CD8-positive, alpha-beta T cell (primary cell): ENCODE measurements at places on chromosomes 2 and 18. TPM values are rescaled to one million over a fixed set of nuclear protein-coding genes. Genes with fewer than 3 reads are reported as not detected.

DNA sequence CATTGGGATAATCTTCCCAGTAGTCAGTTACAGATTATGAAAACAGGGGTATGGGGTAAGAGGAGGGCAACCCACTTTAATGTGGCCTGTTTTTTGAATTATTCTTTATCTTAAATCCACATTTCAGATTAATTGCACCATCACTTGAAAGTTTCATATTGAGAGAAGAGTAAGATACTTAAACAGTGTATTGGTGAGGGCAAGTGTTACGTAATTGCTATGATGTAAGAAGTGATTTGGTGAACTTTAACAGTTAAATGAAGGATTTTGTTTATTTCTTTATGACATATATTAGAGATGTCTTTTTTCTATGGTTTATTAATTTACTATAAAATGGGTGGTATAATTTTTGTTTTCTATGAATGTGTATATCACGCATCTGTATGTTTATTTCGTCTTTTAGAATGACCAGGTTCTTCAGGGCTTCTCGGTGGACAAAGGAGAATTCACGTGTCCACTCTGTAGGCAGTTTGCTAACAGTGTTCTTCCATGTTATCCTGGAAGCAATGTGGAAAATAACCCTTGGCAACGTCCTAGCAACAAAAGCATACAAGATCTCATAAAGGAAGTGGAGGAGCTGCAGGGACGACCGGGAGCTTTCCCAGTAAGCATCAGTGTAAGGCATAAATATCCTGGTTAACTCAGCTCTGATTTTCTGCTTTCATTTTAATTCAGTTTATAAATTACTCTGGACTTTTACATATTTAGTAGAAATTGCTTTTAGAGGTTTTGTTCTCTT lies 171.2 kb upstream of the MYO3B start:
- DNase-seq = no peak

DNA sequence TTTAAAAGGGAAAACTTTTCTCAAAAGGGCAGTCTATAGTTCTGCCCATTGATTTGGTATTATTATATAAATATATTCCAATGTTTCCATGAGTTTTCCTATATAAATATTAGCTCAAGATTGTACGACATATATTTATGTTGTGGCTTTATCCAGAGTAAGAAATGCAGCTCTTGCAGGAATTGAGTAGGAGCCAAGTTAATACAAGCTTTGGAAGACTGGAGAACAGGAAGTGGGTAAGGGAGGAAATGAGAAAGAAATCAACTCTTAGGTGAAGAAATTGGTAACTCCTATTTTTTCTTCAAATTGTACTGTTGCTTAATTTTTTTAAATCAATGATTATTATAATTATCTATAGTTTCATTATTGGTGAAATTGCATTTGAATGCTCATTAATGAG lies 105.4 kb upstream of the FAM117B start:
- DNase-seq = no peak

GRCh38 chr2:65687614-65688013 lies 255.2 kb upstream of the SPRED2 start:
- DNase-seq = no peak

- no peak for DNase-seq
These were observed 230.2 kb downstream of the KCNE4 start for GRCh38 chr2:223282221-223282620.

- no peak for DNase-seq
These were observed 308.7 kb downstream of the LPIN1 start for GRCh38 chr2:12054956-12055618.

The UPP2 gene
- total RNA-seq = not detected

DNA sequence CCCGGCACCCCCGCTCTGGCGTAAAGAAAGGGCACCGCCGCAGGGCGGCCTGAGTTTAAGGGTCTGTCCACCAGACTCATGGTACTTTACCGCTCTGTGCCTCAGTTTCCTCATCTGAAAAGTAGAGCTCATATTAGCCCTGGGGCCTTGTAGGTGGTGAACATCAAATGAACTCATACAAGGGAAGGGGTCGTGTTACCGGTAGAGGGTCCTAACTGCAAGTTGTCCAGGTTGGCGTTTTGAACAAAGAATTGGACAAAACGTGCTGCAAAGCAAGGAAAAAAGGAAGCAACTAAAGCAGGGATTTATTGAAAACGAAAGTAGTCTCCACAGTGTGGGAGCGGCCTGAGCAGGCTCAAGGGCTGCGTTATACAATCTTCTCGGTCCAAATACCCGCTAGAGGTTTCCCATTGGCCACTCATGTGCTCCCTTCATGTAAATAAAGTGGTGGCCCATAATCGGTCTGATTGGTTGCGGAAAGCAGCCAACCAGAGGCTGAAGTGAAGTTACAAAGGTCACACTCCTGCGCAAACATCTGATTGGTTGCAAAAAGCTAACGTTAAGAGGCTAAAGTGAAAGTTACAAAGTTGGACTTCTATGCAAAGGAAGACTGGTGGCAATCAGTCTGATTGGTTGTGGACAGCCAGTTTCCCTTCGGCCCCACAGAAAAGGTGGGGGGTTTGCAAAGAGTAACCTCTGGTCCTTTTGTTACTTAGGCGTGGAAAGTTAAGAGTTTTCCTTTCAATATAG lies 80.7 kb upstream of the LDLRAD4 start:
- peak; percentile 84 for DNase-seq

DNA sequence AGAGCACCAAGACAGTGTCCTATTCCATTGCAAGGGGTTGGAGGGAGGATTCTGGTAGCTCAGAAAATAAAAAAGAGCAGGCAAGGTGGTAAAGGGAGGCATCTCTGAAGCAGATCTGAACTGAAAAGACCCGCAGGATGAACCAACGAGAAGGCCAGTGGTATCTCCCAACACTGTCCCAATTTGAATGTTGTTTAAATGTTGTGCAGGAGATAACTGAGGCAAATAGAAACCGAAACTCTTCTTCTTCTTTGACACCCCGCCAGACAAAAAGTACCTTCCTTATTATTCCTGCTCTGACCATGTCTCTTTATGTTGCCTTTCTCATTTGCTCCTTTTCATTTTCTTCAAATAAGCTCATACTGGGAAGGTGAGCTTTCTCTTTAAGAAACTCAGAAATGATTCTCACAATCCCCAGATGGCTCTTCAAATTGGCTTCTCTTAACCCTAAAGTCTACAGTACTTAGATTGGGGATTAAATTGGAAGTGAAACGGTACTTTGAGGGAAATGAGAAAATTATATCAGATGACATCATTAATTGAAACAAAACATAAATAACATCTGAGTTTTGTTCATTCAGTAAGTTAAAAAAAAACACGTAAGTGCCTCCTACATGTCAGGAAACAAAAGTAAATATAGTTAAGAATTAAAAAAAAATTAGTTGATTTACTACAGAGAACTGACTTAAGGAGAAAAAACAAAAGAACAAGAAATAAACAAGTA lies 143.6 kb downstream of the WDPCP start:
- DNase-seq = no peak

The ACKR3 gene
- total RNA-seq = 0.50 TPM

- no peak for DNase-seq
These were observed 70.1 kb upstream of the STPG4 start for GRCh38 chr2:47225061-47225783.

DNA sequence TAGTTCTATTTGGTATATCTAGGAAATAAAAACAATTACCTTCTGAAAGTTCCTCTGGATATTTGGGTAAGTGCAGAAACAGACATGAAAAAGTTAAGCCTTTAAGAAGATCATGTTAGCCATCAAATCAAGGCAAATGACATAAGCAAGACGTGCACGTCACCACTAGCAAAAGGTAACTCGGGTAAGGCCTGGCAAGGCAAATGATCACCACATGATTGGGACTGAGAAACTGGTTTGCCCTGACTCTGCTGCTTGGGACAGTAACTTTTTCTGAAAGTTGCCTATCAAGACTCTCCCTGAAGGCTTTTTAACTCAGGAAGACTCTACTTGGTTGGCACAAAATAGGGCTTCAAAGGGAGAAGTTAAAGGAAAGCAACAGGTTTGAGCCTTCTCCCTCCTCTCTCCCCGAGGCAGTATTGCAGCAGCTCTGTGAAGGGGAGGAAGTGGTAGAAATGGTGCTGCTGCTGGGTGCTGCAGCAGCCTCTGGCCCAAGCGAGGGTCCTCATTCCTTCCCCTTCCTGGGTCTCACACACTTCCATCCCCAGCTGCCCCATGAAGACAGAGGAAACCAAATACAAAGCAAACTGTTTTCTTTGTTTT lies 17.1 kb upstream of the TMEM237 start:
- DNase-seq = no peak

DNA sequence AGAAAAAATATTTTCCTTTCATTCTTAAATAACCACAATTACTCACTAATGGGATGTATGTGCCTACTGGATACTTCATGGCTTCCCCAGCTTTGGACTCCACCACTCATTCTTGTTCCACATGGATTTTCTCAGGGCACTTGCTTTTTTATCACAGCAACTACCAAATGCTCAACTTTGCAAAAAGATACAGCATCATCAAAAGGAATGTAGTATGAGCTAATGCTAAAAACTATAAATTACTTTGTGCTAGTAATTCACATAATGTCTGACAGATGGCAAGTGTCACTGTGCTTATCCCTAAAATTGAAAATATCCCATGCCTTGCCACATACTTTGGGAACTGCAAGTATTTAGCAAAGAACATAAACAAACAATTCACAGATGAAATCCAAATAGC lies 130.4 kb upstream of the ZFP36L2 start:
- DNase-seq = no peak

The ARHGAP25 gene
- total RNA-seq = 36.7 TPM

DNA sequence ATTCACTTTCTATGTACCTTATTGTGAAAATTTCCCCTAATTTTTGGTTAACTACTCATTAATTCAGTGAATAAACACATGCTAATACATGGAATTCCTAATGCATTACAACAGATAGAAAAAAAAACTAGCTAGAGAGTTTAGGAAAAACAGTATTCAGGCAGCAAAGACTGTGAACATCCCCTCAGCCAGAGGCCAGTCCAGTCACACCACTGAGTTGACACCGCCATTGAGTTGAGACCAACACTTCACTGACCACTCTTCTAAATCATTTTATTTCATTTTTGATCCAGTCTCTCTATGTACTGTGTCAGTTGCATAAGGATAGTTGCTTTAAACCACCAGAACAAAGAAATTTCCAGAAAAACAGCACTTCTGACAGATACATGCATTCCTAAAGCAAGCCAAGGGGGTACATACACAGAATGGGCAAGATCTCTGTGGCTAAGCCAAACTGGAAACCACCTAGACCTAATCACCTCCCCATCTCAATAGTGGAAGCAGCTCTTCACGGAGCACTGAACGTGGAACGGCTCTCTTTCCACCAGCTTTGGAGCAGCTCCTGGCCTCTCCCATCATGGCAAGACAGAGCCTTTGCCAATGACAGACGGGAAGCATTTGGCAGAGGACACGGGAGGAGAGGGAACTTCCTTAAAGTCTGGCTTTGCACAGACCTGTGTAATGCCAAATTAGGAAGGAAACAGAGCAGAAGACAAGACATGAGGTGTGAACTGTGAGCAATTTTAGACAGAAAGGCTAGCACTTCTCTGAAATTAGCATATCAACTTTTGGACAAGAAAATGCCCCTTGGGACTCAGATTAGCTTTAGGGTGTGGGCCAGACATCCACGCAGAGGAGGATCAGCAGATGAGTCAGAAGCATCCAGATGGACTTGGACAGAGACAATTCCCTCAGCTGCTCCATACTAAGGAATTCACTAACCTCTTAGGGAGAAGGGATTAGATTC lies 36.4 kb downstream of the CACNB4 start:
- DNase-seq = no peak

The TANK gene
- 63.0 TPM for total RNA-seq

DNA sequence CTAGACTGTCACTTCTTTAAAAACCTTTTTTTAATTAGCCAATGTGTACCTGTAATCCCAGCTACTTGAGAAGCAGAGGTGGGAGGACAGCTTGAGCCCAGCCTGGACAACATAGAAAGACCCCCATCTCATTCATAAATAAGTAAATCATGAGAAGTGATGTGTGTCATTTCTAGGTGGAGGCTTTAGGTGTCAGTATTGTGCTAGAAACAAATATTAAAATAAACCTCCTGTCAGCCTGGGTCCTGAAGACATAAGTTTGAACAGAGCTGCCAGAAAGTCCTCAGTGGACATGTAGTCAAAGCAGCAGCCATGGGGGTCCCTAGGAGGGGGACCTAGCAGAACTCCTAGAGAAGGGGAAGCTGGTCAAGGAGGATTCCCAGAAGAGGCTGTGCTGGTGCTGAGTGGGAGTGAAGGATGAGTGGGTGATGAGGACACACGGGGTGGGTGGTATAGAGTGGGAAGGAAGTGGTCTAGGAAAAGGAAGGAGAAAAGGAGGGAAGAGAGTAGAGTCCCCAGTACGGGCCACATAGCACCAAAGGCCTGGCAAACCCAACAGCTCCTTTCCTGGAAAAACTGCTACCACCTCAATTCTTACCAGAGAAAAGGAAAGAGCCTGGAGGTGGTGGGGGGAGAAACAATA lies 316.6 kb upstream of the NCKAP5 start:
- no peak for DNase-seq

DNA sequence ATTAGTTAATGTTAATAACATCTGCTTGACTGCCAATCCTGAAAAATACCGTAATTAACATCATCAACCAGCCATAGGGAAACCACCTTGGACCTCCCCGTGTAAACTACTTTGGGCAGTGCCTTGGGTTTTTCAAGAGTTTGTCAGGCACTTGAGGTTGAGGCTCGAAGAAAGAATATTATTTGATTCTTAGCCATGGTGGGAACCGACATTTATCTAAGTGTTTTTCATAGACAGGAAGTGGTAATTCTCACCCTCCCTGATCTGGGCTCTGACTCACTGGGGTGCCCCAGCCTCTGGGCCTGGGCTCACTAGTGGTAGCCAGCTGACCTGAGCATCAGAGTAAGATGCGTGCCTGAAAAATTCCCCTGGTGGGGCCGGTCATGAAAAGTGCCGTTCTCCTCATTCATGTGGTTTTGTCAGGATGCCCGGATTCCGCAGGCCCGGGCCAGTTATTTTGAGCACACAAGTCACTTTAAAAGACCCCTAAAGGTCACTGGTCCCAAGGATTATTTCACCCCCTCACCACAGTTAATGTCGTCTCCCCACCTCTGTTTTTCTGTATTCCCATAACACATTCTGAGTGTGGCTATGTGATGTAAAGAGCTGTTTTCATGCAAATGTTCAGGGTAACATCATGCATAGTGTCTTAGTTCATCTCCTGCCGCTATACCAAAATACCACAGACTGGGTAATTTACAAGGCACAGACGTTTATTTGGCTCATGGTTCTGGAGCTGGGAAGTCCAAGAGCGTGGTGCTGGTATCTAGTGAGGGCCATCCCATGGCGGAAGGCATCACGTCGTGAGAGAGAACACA lies 21.6 kb upstream of the SPATA3 start:
- DNase-seq = peak; percentile 93

DNA sequence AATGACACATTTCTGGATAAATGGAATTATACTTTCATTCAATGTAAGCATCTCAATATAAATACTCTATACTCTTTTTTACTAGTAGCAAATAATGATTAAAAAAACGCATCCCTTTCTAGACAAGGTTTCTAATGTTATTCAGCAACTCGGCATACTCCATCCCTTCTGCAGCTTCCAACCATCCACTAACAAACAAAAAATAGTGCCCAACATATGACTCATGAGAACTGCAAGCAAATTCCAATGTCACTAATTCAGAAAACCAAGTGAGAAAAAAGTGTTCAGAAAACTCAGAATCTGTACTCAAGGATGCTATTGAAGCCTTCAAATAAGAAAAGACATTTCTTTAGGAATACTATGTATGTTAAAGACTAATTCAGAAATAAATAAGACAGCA lies 140.0 kb downstream of the BAZ2B start:
- DNase-seq = no peak

The BARD1 gene
- total RNA-seq = 4.0 TPM

The MAP3K19 gene
- not detected for total RNA-seq

The XDH gene
- not detected for total RNA-seq

The CD8B2 gene
- total RNA-seq = 4.4 TPM

GRCh38 chr18:9870431-9871008 lies 15.3 kb upstream of the TXNDC2 start:
- no peak for DNase-seq
